SK-N-SH treated with all-trans-retinoic acid at 6 μM for 48 hours (cell line): ENCODE measurements at places on chromosomes 12 and 14.
A peak's percentile ranks its signal among the peaks of the same experiment; 100 is the strongest.

GRCh38 chr14:27305441-27305945, 707.7 kb upstream of the NOVA1 start:
- ATAC-seq: no peak

- ATAC-seq: no peak
Measured at GRCh38 chr14:29459969-29460560, 467.6 kb downstream of the PRKD1 start.

GRCh38 chr12:53971686-53972085, 1.2 kb upstream of the HOXC11 start:
- no peak for ATAC-seq

GRCh38 chr14:76420827-76421226, 44.9 kb downstream of the ESRRB start:
- ATAC-seq: no peak

GRCh38 chr12:31460024-31460423, 130.9 kb downstream of the DENND5B start:
- no peak for ATAC-seq

DNA sequence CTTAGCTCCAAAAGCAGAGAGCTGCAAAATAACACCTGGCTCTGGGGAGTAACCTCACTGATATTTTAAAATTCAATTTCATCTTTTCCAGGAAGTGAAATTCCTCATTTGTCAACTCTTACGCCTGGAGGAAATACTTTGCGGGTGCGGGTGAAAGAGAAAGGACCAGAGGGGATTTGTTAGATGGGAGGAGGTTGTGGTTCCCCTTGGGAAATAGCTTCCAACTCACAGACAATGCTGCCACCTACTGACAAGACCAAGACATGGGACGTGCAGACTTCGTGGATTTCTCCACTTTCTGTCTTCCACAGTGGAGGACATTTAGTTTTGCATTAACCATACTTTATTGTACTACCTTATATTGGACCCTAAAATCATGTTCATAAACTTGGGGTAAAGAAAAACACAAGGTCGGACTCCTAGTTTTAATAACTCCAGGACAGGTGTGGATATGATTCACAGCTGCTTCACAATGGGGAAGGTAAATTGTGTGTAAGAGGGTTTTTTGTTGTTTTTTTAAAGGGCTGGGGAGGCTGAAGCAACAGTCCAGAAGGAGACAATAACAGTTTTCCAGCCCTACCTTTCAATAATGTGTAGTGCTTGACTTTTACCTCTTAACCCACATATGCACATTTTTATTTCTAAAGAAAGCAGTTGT, 10.8 kb downstream of the FBXL14 start:
- peak; percentile 85 for ATAC-seq

GRCh38 chr12:8912914-8913313, 1.4 kb upstream of the PHC1 start:
- no peak for ATAC-seq

DNA sequence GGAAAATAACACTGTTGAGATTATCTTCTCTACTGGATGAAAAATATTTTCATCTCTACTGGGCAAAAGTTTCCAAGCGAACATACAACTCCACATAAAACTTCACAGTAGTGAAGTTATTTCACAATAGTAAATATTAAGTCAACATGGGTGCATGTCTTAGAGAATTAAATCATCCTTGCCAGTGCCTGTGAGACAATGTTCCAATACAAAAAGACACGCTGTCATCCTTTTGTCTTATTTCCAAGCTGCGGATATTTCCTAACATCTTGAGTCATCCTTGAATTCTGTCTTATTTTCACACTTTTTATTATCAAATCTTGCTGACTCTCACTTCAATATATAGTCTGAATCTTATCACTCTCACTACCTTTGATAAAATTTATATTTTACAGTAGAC, 142.9 kb upstream of the KITLG start:
- ATAC-seq: no peak

- no peak for ATAC-seq
Measured at GRCh38 chr12:120847392-120847791, 56.8 kb downstream of the SPPL3 start.

DNA sequence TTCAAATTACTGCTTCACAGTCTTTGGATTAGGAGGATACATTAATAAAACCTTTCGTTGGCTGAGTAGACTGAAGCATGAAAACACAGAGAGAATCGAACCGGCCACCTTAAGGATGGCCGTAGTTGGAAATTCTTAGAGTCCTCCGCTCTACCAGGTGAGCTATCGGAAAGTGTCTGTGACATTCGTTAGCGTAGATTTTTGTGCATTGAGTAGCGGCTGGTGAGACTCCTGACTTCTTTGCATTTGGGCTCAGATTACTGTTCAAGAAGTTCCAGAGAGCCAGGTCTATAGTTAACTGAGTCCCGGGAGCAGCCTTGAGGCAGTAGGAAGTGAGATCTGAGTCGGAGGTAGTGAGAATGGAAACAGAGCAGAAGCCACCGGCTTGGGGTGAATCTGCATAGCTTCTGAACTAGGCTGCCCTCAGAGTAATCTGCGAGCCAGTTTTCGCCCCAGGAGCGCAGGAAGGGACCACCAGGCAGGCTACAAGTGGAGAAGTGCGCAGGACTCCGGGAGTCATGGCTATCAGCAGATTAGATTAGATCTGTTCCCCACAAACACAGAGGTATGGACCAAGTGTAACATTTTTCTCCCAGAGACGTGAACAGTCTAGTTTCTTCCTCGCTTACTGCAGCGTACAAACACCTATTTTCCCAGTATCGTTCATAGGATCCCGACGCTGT, 11.0 kb downstream of the OR6S1 start:
- peak; percentile 37 for ATAC-seq

GRCh38 chr12:25958428-25959070, at the start of gene RASSF8:
TSS of gene RASSF8 (plus strand) at chr12:25958682. CDS start at chr12:26055344, 96,662 bp downstream.
- ATAC-seq: peak; percentile 72

GRCh38 chr12:52969828-52970569, 21.1 kb downstream of the KRT18 start:
- ATAC-seq: no peak; the same call in 2 of the 3 replicates

- ATAC-seq: no peak
Measured at GRCh38 chr12:53564278-53564677, 57.0 kb upstream of the NPFF start.
